ENCODE measurements at places on chromosomes 2 and 18.
A peak's percentile ranks its signal among the peaks of the same experiment; 100 is the strongest.

DNA sequence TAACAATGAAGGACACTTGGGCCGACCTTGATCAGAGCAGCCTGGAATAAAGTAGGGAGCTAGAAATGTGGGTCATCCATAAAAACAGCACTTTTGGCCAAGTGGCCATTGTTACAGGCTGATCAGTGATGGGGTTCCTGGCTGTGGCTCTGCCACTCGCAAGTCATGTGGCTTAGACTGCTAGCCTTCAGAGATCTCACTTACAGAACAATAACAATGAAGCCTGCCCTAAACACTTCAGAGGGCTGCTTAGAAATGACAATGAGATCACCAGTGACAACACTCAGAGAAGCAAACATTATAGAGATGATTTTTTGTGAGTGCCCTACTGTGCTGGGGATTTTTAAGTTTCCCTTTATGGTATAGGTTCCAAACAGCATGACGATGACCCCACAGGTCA lies 107.9 kb upstream of the LMAN1 start:
- DNase-seq, result no peak

DNA sequence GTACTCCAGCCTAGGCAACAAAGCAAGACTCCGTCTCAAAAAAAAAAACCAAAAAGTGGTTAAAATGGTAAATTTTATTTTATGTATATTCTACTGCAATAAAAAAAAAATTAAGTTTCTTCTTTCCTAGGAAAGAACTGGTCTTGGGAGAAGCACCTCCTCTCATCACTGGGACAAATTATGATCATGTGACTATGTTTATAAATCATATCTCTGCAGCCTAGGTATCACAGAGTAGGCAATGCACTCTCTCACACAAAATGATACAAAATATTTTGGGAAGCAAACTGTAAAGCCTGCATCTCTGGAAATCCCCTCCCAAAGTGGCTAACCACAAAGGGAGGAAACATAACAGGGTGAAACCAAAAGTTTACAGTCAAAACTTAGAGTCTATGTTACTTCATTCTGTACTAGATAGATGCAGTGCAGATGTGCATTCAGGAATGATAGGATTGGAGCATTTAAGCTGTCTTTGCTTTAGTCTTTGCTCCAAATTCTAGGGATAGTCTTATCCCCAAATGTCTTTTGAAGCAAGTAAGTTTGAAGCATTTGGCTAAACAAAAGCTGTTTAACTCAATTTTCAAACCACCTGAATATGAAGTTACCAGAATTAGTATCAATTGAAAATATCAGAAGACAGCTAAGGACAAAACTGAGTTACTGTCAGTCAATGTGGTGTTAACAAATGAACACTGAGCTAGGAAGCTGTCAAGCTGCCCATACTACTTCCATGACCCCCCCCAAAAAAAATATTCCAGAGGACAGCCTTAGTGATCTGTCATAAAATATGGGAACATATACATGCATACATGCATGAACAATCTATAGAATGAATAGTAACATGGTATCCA lies 21.1 kb upstream of the MALT1 start:
- DNase-seq, result peak; percentile 15

GRCh38 chr18:35390951-35391700 lies 14.0 kb upstream of the ZNF396 start:
- no peak for DNase-seq

- DNase-seq, result no peak
Observed at GRCh38 chr2:180291060-180291459, 284.0 kb upstream of the CWC22 start.

DNA sequence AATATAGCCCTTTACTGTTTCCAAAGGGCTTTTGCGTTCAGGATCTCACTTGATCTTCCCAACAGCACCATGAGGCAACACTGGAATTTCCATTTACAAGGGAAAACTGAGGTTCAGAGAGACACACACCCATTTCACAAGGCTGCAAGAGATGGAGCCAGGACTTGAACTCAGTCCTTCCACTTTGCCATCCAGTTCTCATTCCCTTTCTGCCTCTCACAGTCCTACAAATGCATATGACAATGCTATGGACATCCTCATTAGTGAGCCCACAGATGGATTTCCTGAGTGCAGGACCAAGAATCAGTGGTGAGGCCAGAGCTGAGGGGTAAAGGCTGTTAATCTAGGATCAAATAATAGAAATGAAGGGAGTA lies 136.1 kb upstream of the MYCN start:
- DNase-seq, result no peak

GRCh38 chr18:67425672-67426071 lies 90.8 kb downstream of the DSEL start:
- no peak for DNase-seq

DNA sequence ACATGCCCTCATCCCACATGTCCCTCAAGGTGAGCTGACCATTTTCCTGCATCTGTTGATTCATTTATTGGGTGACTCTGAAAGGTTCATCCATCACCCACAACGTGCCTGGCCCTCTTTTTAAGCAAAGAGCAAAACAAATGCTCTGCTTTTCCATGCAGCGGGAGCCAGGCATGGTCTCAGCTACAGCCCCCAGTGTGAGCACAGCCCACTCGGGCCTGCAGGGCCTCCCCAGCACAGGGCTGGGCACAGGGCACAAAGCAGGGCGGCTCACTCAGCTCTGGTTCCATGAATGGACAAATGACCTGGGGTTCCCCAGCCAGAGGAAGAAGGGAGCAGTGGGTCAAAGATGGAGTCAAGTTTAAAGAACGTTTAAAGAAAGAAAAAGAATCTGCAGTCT lies 24.1 kb upstream of the OTOS start:
- DNase-seq, result no peak

- no peak for DNase-seq
Observed at GRCh38 chr2:216878072-216878471, 18.2 kb upstream of the TNP1 start.

DNA sequence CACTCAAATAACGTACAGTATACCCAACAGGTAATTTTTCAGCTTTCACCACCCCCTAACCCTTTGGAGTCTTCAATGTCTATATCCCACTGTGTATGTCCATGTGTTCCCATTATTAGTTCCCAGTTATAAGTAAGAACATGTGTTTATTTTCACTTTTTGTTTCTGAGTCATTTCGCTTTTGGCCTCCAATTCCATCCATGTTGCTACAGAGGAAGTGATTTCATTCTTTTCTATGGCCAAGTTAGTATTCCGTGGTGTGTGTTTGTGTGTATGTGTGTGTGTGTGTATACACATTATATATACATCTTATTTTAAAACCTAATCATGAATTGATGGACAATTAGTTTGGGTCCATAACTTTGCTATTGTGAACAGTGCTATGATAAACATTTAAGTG lies 464.4 kb downstream of the CMPK2 start:
- DNase-seq, result no peak

- no peak for DNase-seq
Observed at GRCh38 chr18:39521164-39521563, 1955.6 kb upstream of the CELF4 start.

DNA sequence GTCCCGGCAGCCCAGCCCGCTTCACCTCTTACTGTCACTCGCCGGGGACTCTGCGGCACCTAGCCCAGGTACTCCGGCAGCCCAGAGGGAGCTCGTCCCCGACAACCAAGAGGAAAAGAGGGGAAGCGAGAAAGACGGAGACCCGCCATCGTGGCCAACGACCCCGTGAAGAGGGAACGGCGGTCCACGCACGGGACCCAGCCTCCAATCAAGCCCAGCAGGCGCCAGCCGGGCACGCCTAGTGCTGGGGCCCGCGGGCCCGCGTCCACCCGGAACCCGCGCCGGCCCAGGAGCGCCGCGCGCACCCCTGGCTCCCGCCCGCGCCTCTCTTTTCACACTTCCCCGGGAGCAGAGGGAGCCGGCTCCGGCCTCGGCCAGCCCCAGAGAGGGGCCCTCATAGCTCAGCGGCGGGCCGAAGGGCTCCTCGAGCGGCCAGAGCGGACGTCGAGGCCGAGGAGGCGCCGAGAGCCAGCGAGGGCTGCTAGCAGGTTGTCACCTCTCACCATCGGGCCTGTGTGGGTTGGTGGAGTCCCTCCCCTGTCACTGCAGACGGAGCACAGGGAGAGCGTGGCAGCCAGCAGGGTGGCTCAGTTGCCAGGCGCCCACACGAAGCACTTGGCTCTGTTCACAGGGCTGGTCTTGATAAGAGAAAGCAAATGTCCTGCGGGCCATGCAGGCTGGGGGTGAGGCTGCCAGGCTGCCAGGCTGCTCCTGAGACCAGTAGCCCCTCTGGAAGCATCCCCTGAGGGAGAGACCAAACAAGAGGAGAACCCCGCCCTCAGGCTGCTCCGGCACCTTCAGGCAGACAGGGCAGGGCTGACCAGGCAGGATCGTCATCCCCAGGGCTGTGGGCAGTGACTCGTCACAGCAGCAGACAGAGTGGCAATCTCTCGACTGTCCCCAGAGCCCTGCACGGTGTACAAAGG lies 36.9 kb upstream of the KLF11 start:
- DNase-seq, result no peak

DNA sequence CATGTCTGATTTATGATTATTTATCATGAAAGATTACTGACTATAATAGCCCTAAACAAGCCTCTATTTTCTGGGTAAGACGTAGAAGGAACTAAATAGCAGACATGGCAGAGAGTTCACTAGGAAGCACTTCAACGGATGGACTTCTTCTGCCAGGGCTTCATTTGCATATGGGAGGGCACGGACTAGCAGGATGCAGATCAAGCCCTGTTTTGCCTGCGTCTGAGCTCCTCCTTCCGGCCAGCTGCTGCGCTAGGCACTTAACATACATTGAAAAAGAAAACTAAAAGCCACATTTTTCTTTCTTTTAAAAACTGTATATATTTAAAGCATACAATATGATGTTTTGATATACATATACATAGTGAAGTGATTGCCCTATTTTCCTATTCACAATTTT lies 340.0 kb upstream of the MEX3C start:
- DNase-seq, result peak; percentile 1

DNA sequence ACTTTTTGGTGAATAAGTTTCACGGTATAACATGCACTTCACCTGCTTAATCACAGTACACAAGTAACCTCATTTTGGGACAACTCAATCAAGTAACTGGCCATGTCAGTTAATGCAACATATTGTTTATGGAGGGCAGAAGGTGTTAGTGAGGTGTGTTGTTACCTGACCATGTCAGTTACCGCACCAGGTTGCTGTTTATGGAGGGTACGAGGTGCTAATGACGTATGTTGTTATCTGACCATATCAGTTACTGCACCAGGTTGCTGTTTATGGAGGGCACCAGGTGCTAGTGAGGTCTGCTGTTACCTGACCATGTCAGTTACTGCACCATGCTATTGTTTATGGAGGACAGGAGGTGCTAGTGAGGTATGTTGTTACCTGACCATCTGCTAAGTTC lies 135.1 kb upstream of the TPO start:
- DNase-seq, result no peak

GRCh38 chr2:189163889-189164288 lies 15.7 kb downstream of the COL5A2 start:
- no peak for DNase-seq

DNA sequence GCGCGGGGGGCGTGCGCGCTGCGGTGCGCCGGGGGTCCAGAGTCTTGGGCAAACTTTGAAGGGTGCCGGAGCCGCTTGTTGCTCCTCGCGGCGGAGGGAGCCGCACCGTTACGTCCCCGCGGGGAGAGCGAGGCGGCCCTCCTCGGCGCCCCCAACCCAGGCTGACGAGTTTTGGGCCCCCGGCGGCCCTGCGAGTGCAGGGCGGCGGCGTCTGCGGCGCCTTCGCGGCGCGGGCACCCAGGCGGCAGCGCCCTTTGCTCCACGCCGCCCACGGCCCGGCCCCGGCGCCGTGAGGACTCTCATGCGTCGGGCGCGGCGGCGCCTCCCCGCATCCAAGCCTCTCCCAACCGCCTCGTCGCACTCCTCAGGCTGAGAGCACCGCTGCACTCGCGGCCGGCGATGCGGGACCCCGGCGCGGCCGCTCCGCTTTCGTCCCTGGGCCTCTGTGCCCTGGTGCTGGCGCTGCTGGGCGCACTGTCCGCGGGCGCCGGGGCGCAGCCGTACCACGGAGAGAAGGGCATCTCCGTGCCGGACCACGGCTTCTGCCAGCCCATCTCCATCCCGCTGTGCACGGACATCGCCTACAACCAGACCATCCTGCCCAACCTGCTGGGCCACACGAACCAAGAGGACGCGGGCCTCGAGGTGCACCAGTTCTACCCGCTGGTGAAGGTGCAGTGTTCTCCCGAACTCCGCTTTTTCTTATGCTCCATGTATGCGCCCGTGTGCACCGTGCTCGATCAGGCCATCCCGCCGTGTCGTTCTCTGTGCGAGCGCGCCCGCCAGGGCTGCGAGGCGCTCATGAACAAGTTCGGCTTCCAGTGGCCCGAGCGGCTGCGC lies 814 bp downstream of the FZD7 start:
- DNase-seq, result peak; percentile 15

DNA sequence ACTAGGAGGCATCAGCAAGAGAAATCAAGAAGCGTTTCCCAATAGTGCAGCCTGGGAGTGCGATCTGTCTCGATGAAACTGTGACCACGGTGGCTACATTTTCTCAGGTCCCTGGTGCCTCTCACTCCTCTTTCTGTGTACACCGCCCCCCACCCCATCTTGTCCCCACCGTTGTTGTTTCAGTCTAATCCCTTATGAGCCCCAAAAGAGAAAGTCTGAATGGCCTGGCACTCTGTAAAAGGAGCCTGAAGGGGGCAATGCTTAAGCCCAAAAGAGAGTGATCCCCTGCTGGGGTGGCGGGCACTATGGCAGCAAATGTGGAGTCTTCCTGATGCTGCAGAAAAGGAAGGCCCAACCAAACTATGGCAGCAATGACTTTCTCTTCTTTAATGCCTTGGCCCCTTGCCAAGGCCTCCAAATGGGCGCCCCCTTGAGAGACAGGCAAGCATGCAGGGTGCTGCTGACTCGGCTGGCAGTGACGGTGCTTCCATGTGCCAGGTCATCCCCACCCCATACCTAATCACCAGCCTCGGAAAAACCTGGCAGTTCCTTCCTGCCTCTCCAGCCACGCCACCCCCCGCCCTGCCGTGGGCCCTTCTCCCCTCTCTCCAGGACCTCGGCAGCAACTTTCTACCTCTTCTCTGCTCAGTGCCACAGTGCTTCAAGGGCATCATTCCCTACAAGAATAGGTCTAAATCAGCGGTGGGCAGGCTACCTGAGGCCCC lies 123.0 kb downstream of the CYP26B1 start:
- DNase-seq, result no peak

DNA sequence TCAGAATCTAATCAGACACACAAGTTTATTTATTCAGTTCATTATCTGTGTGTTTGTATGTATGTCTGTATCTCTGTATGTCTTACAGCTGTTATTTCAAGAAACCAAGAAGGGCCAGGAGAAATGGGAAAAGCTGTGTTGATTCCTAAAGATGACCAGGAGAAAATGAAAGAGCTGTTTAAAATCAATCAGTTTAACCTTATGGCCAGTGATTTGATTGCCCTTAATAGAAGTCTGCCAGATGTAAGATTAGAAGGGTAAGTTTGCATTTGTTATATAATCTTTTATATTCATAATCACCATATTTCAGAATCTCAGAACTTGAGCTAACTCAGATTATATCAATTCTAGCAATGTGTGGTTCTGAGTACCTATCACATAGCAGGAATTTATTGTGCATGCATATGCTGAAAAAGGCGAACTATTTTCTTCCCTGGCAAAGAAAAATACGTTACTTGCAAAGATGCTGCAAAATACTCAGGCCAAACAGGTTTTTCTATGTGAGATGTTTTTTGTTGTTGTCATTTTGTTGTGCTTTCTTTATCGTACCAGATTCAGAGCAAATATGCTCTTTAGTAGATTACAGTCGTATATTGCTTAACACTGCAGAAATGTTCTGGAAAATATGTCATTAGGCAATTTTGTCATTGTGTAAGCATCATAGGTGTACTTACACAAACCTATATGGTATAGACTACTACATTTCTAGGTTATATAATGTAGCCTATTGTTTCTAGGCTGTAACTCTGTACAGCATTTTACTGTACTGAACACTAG lies 268.7 kb downstream of the GALNT13 start:
- DNase-seq, result no peak

GRCh38 chr2:230267059-230267458 lies 41.5 kb downstream of the SP140 start:
- DNase-seq, result no peak
